Cardiac septum (tissue), 1 donor: ENCODE measurements at places on chromosomes 7 and 10. TPM values are rescaled to one million over a fixed set of nuclear protein-coding genes. Genes with fewer than 3 reads are reported as not detected.

Gene TMEM196
- not detected for total RNA-seq

Gene SLC26A4
- 1.5 TPM for total RNA-seq

Gene ZNF488
- 0.16 TPM for total RNA-seq

Gene ADAM12
- total RNA-seq, result 1.3 TPM

- DNase-seq, result no peak
Measured at GRCh38 chr7:47446871-47447466, 134.9 kb downstream of the TNS3 start.

DNA sequence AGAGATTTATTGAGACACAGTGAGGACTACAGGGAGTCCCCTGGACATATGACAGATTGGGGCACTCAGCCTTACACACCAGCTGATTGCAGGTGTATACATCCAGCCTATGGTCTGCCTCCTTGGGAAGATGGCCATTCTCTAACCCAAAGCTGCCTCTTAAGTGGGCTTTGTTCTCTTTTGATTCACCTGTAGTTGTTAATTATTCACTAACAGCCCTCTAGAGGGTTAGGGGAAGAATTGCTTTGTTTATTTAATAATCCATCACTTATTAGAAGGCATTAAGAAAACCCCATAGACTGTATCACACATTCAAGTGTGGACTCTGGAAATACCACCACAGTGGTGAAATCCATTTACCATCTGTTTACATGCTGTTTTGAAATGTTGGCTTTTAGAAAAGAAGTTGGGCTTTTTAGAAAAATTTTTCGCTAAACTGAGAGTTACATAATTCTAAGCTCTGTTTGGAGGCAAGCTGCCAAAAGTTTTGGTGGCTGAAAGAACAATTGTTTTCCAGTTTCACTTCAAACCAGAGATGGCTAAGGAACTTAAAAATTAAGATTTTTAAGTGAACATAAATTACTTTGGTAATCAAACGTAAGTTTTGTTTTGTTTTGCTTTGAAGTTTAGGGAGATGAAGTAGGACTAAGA is 379.1 kb downstream of the ADRA2A start:
- DNase-seq, result no peak

- DNase-seq, result no peak
Measured at GRCh38 chr7:77802557-77803405, 4.2 kb downstream of the PHTF2 start.

- DNase-seq, result peak; percentile 57
Measured at GRCh38 chr10:97686301-97686961, 610 bp downstream of the AVPI1 start.

GRCh38 chr10:125189162-125189561 is 28.8 kb upstream of the CTBP2 start:
- DNase-seq, result no peak

DNA sequence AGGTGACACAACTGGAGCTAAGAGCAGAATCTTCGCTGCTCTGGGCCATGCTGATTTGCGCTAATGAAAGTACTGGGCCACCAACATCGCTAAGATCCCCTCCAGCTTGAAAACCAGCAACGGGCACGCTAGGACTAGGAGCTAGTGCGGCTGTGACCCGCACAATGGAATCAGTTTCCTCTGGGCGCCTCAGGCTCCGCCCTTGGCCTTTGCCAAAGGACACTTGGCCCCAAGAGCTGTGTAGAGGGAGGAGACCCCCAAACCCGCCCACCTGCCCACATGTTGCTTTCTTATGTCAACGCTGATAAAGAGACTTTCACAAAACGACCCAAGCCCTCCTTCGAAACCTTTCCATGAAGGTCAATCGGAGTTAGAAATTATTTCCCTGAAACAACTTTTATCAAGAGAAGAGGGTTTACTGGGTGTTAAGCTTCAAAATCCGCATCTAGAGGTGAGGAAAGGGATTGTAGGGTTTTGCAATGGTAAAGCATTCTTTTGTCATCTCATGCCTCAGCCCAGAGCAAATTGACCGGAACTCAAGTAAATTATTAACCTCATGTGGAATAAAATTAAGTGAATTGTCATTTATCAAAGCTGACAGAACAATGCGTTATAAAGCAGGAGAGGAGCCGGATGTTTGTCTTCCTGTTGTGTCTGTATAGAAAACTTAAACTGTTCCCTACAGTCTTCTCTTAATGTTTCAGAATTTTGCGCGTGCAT is 9.4 kb downstream of the ABCB5 start:
- DNase-seq, result no peak

DNA sequence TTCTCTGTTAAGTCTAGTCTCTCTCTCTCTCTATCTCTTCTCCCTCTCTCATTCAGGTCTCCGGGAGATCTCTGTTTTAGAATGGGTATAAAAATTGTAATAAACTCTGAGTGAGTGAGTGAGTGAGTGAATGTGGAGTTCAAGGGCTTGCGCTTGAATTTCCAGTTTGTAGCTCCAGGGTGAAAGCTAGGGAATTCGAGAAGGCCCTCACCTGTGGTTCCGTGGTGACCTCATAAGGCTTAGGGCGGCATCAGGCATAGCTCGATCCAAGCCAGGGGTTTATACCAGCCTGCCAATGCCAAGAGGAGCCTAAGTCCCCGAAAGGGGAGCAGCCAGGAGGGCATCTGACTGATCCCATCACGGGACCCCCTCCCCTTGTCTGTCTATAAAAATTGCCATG is 456 bp downstream of the AKR1B15 start:
- DNase-seq, result no peak

- no peak for DNase-seq
Measured at GRCh38 chr7:30726296-30727006, 25.5 kb upstream of the INMT start.

GRCh38 chr10:37563107-37563714 is 294.2 kb downstream of the ZNF248 start:
- no peak for DNase-seq

GRCh38 chr10:76497666-76498065 is 1066.2 kb downstream of the LRMDA start:
- no peak for DNase-seq

DNA sequence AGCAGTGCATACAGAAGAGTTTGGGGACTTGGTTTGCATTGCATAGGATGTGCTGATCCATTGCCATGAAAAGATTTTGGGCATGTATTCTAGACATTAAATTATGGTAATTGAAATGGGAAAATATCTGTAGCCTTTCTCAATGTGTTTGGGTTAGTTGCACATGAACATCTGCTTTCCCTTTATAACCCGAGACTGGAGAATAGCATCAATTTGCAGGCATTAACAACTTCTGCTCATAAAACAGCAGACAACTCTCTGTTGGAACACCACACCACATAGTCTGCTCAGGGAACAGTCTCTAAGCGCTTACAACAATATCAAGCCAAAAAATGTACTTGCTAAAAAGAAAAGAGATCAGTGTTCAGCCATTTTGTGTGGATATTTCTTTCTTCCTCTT is 1391.1 kb upstream of the LRRTM3 start:
- no peak for DNase-seq

- no peak for DNase-seq
Measured at GRCh38 chr10:92291616-92291865, 574 bp downstream of the MARCHF5 start.

DNA sequence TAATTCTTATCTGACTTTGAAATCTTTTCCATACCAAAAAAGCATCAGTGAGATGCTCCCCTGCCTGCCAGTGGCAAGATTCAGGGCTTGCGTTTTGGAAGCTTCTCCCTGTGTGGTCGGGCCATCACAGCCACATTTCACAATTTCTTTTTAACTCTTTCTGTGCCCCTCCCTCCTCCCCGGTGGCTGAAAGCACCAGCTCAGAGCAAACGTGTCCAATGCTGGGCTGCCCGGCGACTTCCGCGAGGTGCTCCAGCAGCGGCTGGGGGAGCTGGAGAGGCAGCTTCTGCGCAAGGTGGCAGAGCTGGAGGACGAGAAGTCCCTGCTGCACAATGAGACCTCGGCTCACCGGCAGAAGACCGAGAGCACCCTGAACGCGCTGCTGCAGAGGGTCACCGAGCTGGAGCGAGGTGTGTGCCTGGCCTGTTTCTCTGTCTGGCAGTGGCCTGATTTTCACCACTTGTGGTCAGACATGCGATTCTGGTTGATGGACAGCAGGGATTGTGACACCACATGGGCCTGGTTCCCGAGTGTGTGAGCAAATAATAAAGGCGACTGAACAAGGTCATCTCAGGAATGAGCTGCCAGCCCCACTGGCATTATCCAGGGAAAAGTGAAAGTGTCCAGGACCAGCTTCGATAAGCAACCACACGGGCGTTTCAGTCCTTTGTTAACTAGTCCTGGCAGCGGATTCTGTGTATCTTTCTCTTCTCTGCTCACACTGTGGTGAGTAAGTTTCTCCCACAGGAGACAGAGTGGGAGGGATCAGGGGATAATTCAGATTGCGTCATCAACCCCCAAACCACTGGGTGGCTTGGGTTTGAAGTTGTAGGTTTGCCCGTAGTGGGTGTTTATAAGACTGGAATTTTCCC is 2.6 kb downstream of the NPTX2 start:
- DNase-seq, result no peak

DNA sequence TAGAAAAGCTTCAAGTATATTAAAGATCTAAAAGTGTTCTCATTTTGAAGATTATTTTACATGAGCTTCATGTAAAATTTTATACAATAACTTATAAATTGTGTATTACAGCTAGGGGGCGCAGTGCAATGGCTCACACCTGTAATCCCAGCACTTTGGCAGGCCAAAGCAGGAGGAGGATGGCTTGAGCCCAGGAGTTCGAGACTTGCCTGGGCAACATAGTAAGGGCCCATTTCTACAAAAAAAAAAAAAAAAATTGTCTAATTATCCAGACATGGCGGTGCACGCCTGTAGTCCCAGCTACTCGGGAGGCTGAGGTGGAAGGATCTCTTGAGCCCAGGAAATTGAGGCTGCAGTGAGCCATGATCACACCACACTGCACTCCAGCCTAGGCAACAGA is 16.6 kb downstream of the ACBD5 start:
- DNase-seq, result no peak

- DNase-seq, result no peak
Measured at GRCh38 chr10:126387041-126387921, 996 bp downstream of the ADAM12 start.

- no peak for DNase-seq
Measured at GRCh38 chr7:50872437-50872836, 89.7 kb upstream of the GRB10 start.
